ENCODE measurements at places on chromosomes 16 and 17.

DNA sequence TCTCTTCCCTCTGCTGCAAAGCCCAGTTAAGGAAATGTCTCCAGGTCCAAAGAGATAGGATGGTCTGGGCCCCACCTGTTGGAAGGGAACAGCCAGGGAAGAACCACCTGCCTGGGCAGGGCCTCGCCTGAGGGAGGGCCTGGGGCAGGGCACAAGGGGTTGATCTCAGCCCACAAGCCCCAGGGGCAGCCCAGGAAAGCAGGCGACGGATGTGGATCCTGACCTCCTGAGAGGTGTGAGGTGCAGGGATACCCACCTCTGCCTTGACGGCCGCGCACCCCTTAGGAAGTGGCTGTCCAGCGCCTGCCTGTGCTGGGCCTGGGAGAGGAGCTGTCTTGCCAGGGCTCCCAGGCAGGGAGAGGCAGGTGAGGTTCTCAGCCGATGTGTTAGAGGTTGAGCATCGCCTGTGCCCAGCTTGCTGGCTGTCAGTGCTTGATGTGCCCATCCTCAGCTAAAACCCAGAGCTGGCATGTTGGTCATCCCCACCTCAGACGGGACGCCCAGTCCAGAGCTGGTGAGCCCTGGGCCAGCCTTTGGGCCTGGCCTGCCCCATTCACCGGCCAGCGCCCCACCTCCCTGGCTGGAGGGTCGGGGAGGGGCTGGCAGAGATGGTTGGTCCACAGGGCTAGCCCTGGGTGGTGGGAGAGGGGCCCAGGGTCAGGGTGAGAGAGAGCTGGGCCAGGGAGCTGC lies 434 bp downstream of the CEMP1 start:
- DNase-seq = no peak

GRCh38 chr17:69059458-69060175 lies 1.1 kb downstream of the ABCA9 start:
- no peak for DNase-seq

GRCh38 chr17:58969612-58970011 lies 137.1 kb downstream of the TRIM37 start:
- DNase-seq = no peak

GRCh38 chr17:77874303-77875050 lies 84.0 kb upstream of the TNRC6C start:
- no peak for DNase-seq

DNA sequence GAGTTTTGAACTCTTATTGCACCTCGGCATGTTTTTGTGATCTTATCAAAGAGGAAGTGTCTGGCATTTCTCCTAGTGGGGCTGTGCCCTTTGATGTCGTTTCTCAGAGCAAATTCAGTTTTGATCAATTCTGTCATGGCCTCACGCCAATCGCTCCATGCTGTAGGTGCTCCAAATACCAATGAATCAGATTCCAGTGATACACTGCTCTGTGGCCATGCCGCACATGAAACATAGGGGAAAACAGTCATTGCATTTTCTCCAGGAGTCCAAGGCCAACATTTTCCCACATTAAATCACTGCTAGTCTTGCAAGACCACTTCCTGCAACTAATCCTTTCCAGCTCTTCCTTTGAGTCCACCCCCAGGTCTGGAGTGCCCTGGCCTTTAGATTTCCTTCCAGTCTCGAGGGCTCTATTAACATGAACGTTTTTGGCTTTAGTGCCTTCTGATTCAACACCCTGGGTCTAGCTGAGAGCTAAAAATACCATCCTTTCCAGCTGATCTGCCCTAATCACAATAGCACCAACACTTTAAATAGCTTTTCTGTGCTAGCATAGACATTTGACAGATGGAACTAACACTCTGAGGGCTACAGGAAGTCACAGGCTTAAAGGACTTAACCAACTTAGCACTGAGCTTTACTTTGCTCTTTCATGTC lies 18.2 kb upstream of the RASL10B start:
- no peak for DNase-seq

DNA sequence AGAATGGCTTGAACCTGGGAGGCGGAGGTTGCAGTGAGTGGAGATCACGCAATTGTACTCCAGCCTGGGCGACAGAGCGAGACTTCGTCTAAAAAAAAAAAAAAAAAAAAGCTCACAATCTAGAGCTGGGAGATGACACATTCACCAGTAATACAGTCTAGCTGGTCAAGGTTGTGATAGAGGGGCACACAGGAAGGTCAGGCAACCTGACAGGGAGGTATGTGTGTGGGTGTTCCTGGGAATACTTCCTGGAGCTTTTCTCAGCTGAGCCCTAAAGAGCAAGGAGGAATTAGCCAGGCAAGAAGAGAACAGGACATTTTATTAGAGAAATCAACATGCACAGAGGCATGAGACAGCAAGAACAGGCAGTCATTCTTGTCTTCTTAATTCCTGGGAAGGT lies 216.7 kb downstream of the SHISA9 start:
- no peak for DNase-seq

DNA sequence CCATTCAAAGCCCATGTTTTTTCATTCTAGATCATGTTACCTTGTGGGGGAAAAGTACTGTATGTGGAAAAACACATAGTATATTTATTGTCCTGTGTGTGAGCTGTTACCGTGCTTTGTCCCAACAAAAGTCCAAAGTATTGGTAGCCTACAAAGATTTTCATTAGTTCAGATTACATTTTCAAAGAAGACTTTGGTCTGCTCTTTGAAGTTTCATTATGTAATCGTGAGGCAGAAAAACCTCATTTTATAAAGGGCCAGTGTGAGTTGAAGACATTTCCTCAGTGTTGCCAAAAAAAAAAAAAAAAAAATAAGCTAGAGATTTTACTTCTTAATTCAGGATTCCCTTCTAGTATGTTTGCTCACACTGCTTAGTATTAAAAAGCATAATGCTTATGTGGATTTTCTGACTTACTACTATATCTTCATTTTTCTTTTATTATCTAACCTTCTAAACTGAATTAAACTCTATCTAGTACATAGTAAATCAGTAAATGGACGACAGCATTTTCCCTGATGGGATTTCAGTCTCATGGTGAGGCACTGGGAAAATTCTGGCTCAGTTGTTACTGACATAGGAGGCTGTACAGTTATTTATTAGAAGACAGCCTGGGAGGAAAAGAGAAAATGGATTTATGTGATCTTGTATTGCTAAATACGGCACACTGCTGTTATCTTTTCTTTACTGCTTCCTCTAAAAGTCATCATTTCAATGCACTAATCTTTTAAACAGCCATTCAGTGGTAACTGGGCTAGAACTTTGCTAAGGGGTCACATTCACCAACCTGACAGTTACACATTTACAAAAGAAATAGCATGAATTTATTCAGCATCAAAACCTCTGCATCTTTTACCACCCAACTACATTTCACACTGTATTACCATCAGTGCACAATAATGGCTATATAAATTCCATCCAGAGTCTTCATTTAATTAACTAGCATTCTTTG lies 100.6 kb downstream of the STXBP4 start:
- no peak for DNase-seq

DNA sequence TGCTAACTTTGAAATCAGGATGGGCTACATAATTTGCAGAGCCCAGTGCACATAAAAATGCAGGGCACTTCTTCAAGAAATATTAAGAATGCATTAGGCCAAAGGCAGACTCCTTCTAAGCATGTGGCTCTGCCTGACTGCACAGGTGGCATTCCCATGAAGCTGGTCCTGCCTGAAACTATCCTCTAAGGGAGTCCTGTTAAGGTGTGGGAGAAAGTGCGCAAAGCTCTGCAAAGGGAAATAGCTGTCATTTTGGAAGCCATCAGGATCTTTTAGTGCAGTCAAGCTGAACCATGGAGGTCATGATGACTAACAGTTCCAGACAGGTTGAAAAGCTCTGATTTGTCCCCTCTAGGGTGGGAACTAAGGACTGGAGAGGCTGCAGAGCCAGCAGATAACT lies 41.9 kb upstream of the CRHR1 start:
- no peak for DNase-seq

- DNase-seq = no peak
Measured at GRCh38 chr16:1526608-1527555, 6.6 kb upstream of the TMEM204 start.

DNA sequence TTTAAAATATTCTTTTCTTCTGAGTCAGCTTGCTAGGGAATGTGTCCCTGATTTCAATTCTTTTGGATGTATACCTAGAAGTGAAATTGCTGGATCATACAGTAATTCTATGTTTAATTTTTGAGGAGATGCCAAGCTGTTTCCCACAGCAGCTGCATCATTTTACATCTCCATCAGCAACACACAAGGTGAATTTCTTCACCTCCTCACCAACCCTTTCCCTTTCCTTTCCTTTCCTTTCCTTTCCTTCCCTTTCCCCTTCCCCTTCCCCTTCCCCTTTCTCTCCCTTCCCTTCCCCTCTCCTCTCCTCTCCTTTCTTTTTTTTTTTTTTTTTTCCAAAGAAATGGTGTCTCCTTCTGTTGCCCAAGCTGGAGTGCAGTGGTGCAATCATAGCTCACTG lies 45.4 kb upstream of the BRD7 start:
- DNase-seq = no peak

- no peak for DNase-seq
Measured at GRCh38 chr17:66752411-66752810, 82.5 kb upstream of the CACNG5 start.

DNA sequence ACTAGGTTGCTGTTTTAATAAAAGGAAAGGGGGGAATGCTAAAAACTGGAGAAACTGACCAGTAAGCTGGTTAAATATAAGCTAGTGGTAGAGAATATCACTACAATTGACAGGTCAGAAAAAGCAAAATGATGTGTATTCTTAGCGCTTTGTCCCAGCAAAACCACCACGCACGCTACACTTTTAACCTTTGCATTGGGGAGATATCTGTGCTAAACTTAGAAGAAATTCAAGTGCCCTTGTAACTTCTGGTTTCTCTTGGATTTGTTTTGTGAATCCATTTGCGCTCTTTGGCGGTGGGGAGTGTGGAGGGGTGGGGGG lies 1.4 kb downstream of the GAN start:
- no peak for DNase-seq

- DNase-seq = no peak
Measured at GRCh38 chr16:56345406-56346050, 79.8 kb downstream of the AMFR start.

GRCh38 chr16:50136399-50136798 lies 16.7 kb upstream of the TENT4B start:
- DNase-seq = no peak

GRCh38 chr17:69607162-69607834 lies 192.8 kb downstream of the MAP2K6 start:
- no peak for DNase-seq

GRCh38 chr16:86956437-86956836 lies 360.8 kb downstream of the C16orf95 start:
- no peak for DNase-seq

GRCh38 chr17:79631640-79632431 lies 21.0 kb upstream of the RBFOX3 start:
- no peak for DNase-seq

GRCh38 chr17:20314834-20315233 lies 152.5 kb downstream of the LGALS9B start:
- DNase-seq = no peak

- no peak for DNase-seq
Measured at GRCh38 chr17:51683291-51683690, 422.9 kb downstream of the UTP18 start.

GRCh38 chr16:3542601-3543373 lies 34.4 kb downstream of the NLRC3 start:
- no peak for DNase-seq

DNA sequence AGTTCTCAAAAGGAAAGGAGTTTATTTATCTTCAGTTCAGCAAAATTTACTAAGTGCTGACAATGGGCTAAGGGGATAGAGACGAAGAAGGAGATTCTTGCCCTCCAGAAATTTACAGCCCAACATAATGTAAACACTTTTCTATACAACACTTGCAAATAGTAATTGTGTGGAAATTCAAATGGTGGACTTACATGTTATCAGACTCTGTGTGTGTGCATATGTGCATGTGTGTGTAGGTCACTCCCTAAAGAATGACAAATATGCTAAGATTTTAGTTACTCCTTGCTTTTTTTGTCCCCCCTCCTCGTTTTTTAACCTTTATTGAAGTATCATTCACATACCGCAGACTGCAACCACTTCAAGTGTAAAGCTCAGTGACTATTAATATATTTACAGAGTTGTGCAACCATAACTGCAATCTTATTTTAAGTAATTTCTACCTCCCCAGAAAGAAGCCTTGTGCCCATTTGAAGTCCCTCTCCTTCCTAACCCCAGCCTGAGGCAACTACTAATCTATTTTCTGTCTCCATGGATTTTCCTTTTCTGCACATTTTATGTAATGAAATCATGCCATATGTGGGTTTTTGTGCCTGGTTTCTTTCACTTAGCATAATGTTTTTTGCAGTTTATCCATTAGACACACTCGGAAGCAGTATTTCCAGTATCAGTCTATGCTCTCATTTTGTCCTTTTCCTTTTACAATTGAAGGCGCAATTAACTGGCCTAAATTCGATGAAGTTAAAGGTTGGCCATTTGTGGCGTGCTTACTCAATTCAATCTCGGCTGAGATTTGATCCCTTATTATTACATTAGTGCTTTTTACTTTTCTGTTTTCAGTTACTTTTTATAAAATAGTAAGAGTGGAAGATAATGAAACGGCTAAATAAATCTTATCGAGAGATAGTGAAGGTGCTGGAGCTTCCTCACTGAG lies 318.4 kb downstream of the HAPSTR1 start:
- DNase-seq = no peak

GRCh38 chr17:3978421-3979289 lies 14.4 kb upstream of the ATP2A3 start:
- no peak for DNase-seq

DNA sequence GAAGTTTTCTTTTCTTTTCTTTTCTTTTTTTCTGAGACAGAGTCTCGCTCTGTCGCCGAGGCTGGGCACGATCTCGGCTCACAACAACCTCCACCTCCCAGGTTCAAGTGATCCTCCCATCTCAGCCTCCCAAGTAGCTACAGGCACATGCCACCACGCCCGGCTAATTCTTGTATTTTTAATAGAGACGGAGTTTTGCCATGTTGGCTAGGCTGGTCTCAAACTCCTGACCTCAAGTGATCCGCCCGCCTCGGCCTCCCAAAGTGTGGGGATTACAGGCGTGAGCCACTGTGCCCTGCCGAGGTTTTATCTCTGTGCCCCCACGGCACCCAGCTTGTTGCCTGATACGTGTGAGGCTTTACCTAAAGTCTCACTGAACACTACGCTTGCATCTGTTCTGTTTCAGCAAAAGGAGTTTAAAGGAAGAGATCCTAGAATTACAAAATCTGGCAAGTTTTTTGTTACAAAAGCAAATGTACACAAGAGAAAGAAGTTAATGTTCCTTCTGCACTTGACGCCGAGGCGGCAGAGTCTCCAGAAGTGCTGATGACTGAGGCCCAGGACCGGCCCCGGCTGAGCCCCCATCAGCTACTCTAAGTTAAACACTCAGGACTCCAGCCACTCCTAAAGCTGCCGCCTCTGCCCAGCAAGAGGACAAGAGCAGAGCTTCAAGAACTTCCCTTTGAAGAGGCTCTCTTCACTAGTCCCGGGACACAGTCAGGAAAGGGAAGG lies 9.2 kb downstream of the ABCA3 start:
- no peak for DNase-seq

DNA sequence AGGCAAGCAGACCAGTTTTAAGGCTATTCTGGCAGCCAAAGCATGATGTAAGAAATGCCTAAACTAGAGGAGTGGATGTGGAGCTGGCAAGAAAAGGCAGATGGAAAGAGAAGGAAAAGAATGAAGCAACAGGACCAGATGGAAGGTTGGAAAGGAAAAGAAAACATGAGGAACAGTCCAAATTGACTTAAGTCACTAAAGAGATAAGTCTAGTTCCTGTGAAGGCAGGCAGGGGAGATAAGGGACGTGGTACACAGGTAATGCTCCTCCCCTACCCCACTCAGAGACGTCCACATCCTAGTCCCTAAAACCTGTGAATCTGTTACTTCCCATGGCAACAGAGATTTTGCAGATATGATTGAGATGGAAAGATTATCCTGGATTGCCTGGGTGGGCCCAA lies 43.5 kb downstream of the TEX2 start:
- no peak for DNase-seq

Data from cortex of kidney (tissue), 1 donor.